ENCODE measurements at places on chromosomes 1 and 21. TPM values are rescaled to one million over a fixed set of nuclear protein-coding genes. Genes with fewer than 3 reads are reported as not detected.

GRCh38 chr1:30801771-30802198 is 44.2 kb upstream of the LAPTM5 start:
- DNase-seq = peak; percentile 63

GRCh38 chr1:245571815-245572294 is 417.1 kb downstream of the KIF26B start:
- no peak for DNase-seq

GRCh38 chr1:119617751-119618691 is 30.0 kb downstream of the ZNF697 start:
- DNase-seq = peak; percentile 50

- no peak for DNase-seq
Observed at GRCh38 chr1:9774712-9775679, 48.8 kb downstream of the CLSTN1 start.

Gene NPHS2
- polyA plus RNA-seq = not detected

DNA sequence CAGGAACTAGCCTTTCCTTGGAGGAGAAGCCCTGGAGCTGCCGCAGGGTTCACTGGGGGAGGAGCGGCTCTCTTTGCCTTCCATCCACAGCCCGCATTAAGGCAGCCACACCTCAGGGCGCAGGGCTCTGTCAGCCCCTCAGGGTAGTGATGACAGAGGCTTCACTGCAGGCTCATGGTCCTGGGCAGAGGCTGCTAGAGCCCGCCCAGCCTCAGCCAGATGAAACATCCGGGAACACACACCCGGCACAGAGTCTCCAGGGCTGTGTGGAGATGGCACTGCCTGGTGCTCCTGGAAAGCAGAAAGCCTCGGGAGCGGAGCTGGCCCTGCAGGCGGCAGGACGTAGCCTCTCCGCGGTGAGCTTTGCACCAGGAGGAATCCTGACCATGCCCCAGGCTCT is 29.4 kb upstream of the PEX10 start:
- DNase-seq = no peak

DNA sequence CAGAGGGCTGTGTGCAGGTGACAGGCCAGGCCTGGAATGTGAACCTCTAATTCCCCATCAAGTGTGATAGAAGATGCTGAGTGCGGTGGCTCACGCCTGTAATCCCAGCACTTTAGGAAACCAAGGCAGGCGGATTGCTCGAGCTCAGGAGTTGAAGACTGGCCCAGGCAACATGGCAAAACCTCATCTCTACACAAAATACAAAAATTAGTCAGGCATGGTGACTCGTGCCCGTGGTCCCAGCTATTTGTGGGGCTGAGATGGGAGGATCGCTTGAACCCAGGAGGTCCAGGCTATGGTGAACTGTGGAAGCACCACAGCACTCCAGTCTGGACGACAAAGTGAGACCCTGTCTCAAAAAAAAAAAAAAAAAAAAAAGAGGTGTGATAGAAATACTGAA is 40.1 kb upstream of the PUM1 start:
- no peak for DNase-seq

DNA sequence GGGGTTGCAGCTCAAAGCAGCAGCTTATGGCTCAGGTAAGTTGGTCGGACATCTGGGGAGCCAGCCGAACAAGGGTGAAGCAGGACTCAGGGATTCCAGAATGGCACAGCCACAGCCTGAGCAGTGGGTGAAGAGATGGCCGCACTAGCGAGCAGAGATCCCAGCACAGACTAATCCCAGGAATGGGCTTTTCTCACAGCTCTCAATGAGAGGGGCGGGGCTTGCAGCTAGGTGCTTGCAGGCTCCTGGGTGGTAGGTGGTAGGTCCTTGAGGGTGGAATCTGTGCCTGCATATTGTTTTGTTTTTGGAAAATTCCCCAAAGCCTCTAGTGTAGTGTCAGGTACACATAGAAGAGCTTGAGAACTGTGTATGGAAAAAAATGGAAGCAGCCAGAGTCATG is 9.0 kb downstream of the KIAA0040 start:
- no peak for DNase-seq

DNA sequence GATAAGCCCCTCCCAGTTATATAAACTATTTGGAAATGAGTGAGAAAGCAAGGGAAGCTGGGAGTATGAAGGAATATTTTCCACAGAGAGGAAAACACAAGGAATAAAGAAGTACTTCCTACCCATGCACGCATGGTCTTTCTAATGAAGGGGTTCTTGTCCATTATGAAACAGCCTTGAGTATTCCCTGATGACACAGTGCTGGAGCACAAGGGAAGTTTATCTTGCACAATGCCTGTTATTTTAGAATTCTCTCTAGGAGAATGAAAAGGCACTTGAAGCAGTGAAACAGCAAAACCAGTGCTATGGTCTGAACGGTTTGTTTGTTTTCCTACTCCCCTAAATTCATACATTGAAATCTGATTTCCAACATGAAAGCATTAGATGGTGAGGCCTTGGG is 38.6 kb upstream of the ADAMTS1 start:
- DNase-seq = no peak

DNA sequence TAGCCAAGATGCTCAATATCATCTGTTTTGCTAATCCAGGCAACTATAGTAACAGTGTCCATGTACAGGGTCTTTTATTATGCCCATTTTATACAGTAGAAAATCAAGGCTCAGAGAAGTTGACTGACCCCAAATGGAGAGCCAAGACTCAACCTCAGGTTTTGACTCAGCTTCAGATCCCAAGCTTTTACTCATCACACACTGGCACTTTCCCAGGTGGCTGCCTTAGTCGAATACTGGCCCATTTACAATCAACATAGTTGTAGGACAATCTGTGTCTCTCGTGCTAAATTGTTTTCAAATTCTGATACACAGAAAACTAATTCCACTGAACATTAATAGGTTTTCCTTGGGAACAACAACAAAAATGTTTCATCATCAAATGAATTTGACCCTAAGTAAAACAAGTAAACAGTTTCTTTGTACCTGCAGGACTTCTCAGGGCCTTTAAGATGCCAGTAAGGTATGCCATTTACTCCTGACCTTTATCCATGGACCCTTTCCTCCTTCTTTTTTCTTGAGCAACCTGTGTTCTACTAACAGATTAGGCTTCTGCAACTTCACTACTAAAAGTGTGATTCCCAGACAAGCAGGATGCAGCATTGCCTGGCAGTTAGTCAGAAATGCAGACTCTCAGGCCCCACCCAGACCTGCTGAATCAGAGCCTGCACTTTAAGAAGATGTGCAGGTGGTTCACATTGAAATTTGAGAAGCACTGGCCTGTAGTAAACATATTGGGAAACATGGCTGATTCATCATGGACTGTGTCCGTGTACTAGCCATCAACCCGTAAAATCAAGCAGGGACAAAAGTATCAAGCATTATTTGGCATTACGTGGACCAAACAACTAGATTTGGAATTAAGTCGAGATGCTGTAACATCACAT is 128.8 kb downstream of the RRAGC start:
- DNase-seq = peak; percentile 53

DNA sequence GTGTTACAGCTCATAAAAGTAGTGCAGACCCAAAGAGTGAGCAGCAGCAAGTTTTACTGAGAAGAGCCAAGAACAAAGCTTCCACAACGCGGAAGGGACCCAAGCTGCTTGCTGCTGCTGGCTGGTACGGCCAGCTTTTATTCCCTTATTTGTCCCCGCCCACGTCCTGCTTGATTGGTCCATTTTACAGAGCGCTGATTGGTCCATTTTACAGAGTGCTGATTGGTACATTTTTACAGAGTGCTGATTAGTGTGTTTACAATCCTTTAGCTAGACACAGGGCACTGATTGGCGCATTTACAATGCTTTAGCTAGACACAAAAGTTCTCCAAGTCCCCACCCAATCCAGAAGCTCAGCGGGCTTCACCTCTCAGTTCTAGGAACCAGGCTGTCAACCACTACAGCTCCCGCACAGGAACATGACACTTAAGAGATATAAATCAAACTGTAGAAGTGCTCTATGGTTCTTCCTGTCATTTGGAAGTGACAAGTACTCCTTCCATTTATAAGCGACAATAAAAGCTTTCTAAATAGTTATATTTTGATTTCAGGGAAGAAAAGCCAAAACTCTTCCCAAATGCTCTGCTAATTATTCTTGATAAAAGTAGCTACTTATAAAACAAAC is 28.5 kb downstream of the RNF115 start:
- no peak for DNase-seq

- DNase-seq = no peak
Observed at GRCh38 chr1:181080556-181080955, 7.9 kb upstream of the IER5 start.

DNA sequence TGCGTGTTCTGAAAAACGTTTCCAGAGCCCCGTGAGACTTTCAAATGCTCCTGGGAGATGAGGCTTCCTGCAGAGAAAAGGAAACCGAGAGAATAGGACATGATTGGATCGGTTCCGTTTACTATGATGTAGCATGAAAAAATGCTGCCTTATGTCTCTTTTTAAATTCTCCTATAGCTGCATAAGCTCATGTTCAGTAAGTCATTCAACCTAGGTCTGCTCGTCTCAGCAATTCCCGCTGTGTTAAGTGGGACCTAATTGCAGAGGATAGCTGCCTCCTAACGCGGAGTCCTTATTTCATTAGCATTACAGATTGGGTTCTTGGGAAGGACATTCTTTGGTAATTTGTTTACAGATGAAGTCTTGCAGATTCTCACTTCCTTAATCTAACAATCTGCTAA is 165.3 kb downstream of the GALNT2 start:
- no peak for DNase-seq

Gene FCAMR
- polyA plus RNA-seq = not detected

Gene C1orf94
- polyA plus RNA-seq = 0.10 TPM

Gene OLIG2
- not detected for polyA plus RNA-seq

Gene PIGM
- 6.4 TPM for polyA plus RNA-seq

Gene PCP4
- polyA plus RNA-seq = not detected

Gene MROH7
- polyA plus RNA-seq = not detected

Gene INSRR
- polyA plus RNA-seq = not detected

DNA sequence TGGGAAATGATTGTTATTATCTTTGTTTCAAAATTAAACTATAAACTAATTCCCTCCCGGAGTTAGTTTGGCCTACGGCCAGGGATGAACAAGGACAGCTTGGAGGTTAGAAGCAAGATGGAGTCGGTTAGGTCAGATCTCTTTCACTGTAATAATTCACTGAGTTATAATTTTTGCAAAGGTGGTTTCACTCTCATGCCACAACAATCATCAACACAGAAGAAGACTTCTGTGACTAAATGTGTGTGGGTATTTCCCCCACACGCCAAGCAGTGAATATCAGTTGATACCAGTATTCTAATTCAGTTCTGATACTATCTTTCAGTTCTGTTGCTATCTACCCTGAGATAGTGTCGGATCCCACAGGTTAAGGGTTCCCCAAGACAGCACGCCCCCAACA is 215.1 kb downstream of the S1PR1 start:
- no peak for DNase-seq

DNA sequence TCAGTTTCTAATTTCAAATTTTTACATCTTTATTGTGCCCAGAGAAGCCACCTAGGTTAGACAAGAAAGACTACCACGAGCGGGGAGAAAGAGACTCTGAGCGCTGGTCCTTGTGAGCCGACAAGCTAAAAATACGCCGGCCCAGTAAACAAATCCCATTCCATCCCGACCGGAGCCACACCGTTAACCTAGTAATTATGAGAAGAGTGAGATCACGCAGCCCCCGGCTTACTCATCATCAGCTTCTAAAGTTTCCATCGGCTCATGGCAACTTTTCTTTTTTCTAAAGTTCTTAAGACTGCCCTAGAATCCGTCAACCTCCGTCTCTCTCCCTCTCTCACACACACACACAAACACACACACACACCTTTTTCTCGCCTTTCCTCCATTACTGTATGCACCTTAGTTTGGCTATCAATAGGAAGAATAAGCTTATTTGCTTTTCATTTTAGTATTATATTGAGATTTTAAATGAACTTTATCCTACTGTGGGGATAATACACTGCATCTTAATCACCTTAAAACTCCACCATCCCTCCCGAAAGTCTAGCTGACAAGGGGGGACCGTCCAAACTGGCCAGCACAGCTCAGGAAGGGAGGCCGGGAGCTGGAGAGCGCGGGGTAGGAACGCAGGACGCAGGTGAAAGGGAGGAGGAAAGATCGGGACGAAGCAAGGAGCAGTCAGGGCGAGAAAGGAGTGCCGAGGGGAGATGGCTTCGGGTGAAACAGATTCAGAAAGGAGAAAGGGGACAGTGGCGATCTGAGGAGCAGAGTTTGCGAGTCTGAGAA is 728 bp downstream of the OTUD7B start:
- DNase-seq = peak; percentile 74

Gene CLDN19
- not detected for polyA plus RNA-seq

- peak; percentile 5 for DNase-seq
Observed at GRCh38 chr1:81420760-81421159, 380.0 kb upstream of the ADGRL2 start.

Gene MATN1
- polyA plus RNA-seq = not detected

All from fibroblast of lung (primary cell).